Colonic mucosa (tissue), 4 donors: ENCODE measurements at places on chromosomes 2 and 18. TPM values are rescaled to one million over a fixed set of nuclear protein-coding genes. Genes with fewer than 3 reads are reported as not detected.

TPO gene
- total RNA-seq: 0.94 TPM

HOXD12 gene
- not detected for total RNA-seq

HEATR5B gene
- 17.9 TPM for total RNA-seq

FBLN7 gene
- 0.10 TPM for total RNA-seq
